ENCODE measurements at places on chromosomes 12 and 14. TPM values are rescaled to one million over a fixed set of nuclear protein-coding genes. Genes with fewer than 3 reads are reported as not detected.

GRCh38 chr14:44653641-44654040, 146.6 kb upstream of the FSCB start:
- DNase-seq, result no peak

- DNase-seq, result no peak
These were observed 1.6 kb upstream of the C1S start for GRCh38 chr12:7058850-7059395.

DNA sequence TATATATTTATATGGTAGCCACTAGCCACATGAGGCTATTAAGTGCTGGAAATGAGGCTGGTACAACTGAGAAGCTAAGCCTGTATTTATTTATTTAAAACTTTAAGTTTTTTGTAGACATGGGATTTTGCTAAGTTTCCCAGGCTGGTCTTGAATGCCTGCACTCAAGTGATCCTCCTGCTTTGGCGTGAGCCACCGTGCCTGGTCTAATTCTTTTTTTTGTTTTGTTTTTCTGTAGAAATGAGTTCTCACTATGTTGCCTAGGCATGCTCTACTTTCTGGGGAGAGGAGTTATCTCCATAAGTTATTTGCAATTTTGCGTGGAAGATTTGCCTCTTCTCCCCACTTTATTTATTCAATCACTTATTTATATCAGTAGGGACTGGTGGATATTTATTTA, 4.8 kb upstream of the SNRNP35 start:
- no peak for DNase-seq

DNA sequence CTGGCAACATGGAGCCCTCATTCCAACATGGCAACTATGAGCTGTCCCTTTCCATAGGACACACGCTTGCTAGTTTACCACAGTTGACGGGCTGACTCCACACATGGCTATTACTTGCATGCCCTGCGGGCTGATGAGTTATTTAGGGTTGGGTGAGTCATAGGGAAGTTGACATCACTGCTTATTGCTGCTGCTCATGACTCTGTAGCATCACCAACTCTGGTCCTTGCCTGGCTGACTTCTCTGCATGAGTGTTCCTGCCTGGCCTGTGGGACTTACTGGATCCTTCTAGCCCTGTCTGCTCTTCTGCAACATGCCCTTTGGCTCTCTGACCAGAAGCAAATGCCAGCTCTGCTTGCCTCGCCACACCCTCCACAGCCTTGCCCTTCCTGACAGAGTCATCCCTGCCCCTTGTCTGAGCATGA, 199.5 kb downstream of the ANO6 start:
- DNase-seq, result no peak

DNA sequence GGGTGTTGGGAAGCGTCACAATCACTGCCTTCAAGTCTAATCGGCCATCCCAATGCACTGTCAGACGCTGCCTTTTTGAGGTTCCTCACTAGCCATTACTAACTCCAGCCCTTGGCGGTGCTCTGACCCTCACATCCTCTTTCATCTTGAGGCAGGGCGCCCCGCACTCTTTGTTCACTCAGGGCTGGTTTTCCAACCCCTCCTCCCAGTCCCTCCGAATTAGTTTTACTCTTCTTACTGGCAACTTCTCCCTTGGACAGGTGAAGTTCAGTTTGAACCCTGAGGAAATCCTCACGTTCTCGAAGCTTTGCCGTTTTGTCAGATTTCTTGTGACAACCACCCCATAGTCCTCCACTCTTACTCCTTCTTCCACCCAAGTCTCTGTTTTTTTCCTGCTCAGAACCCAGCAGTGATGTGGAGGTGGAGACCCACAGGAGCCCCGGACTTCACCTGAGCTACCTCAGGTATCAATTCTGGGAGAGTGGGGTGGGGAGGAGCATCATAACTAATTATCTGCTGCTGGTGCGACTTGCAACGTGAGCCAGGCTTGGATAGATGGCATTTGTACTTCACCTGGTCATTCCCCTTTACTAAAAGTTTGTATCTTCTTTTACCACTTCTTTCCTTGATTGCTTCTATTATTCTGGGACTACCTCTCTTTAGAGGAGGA, 757 bp downstream of the ZC3H10 start:
- DNase-seq, result no peak

DNA sequence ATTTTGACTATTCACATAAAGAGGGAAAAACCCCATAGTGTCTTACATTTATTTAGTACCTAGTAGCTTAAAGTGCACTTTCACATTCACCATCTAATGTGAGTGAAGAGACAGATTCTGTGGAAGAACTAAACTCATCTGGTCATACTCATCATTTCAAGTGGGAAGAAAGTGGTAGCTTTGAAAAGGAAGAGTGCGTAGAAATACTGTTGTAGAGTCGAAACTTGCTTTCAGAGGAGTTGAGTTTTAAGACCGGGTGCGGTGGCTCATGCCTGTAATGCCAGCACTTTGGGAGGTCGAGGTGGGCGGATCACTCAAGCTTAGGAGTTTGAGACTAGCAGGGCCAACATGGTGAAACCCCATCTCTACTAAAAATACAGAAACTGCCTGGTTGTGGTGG, 222.2 kb downstream of the ERC1 start:
- no peak for DNase-seq

- no peak for DNase-seq
These were observed 83.8 kb downstream of the DIO2 start for GRCh38 chr14:80127466-80127865.

GRCh38 chr12:91914701-91915100, 230.9 kb downstream of the BTG1 start:
- no peak for DNase-seq

- peak; percentile 18 for DNase-seq
These were observed 4.4 kb downstream of the SUSD6 start for GRCh38 chr14:69615496-69616407.

- no peak for DNase-seq
These were observed 7.1 kb downstream of the RHOF start for GRCh38 chr12:121786440-121786825.

- no peak for DNase-seq
These were observed 984.8 kb downstream of the TMEM121 start for GRCh38 chr14:106511006-106511799.

DNA sequence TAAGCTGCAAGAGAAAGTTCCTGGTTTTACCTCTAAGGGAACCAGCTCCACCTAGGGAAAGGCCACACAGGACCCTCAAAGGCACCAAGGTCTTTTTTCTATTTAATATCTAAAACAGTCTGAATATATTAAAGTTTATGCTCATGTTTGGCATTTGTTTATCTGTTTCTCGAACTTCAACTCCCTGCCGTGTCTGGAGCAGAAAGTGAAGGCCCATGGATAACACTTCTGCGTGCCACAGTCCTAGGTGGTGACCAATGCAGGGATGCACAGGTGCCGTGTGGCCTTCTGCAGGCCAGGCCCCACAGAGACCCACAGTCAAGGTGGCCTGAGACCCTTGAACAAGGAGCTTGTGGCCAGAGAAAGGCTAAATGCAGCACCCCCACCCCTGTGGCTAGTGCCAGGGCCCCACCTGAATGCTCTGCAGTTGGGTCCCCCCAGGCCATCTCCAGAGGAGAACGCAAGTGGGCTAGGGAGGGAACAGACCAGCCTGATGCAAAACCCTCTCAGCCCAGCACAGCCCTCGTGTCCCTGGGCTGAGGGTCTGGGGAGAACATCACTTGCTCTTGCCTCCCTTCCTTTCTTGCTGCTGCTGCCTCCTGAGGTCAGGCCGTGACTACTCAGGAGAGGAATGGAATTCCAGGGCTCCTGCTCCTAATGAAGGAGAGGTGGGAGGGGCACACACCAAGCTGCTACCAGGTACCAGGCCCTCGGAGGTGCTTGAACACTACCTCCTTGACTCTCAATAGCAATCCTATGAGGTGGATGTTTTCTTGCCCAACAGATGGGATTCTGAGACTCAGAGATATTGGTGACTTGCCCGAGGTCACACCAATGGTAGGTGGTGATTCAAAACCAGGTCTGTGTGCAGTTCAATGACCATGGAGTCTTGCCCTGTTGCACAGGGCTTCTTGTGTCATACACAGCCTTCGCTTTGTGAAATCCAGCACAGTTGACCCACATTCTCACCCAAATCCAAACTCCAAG, 45.4 kb downstream of the PSMA6 start:
- DNase-seq, result no peak

DNA sequence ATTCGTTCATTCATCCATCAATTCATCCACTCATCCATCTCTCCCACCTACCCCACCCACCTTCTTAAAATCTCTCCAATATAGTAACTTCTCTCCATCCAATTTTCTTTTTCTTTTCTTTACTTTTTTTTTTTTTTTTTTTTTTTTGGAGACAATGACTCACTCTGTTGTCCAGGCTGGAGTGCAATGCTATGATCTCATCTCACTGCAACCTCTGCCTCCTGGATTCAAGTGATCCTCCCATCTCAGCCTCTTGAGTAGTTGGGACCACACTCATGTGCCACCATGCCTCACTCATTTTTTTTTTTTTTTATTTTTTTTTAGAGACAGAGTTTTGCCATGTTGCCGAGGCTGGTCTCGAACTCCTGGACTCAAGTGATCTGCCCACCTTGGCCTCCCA, 118.4 kb downstream of the SUDS3 start:
- DNase-seq, result no peak

DNA sequence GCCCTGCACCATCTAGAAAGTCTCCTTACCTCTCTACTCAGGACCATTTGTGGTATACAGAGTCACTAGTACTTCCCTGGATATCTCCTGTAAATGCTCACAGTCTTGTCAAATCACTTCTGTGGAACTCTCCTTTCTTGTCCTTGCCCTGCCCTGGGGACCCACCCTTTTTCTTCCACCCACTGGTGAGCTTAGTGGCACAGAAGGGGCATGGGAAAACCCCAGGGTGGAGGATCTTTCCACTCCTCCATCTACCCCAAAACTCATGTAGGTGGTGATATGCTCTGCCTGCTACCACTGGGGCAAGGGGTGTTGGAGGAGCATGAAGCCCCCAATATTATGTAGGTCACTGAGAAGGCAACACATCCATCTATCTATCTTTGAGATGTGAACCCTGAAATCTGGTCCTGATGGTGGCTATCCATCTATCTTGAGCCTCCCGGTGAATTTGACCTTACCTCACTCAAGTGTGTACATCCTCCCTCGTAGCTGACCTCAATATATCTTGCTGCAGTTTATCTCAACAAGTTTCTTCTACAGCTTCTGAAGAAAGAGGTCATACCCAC, 943 bp downstream of the TESPA1 start:
- no peak for DNase-seq

DNA sequence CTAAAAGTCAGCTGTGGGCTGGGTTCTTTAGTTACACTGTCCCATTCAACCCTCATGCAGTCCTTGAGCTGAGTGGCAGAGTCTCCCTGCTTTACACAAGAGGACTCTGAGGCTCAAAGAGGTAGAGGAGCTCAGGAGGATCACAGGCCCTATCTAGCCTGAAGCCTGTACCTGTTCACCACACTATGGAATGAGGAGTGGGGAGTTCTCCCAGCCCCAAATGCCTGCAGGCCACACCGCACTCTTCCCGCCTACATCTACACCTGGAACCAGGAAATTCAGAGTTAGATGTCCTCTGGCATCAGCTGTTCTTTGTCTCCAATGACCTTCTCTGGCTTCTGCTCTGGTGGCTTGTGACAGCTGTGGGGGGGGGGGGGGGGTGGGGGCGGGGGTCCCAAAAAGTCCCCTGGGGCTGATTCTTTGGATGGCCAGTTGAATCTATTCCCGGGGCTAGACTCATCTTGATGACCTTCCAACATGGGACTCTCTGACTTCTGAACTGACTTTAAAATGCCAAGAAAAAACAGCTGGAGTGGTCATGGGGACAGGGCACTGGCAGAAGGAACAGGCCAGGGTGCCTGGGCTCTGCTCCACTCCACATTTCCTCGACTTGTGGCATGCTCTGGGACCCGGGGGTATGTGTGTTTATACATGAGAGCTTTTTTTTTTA, 30.6 kb downstream of the RIN3 start:
- no peak for DNase-seq

- no peak for DNase-seq
These were observed 104.0 kb upstream of the PWP1 start for GRCh38 chr12:107581619-107582015.

GRCh38 chr14:20198991-20199390, 8.3 kb downstream of the OR11G2 start:
- no peak for DNase-seq

GRCh38 chr14:66249544-66249943, 236.6 kb upstream of the CCDC196 start:
- peak; percentile 12 for DNase-seq

DNA sequence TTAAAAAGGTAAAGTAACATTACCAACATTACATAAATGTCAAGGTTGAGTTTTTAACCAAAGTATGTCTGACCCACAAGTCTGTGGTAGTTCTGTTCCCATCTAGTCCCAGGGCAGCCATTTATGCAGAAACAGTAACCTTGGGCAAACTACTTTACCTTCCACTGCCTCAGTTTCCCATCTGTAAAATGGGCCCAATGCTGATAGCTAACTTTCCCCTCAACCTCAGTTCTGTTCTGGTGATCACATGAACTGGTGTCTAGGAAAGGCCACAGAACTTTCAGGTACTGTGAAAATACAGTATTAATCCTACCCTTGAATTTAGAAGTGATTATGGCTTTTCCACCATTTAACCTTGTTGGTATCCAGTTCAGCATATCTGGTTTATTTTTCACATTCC, 113.6 kb downstream of the ZFP36L1 start:
- DNase-seq, result no peak

GRCh38 chr12:125687820-125688219, 622.6 kb downstream of the AACS start:
- no peak for DNase-seq

DNA sequence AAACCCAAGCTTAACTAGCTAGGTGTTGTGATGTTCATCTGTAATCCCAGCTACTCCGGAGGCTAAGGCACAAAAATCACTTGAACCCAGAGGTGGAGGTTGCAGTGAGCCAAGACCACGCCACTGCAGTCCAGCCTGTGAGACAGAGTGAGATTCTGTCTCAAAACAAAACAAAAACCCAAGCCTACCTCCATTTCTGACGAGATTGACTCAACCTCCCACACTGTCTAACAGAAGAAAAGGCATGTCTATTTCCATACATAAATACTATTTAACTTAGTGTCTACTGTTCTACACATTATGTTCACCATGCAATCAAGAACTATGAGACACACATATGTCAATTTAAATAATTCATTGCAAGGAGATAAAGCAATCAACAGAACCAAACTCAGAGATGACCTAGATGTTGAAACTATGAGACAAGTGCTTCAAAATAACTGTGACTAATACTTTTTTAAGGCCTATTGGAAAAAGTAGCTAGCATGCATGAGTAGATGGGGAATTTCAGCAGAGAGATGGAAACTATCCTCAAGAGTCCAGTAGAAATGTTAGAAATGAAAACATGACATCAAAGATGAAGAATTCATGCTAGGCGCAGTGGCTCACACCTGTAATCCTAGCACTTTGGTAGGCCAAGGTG, 75.9 kb upstream of the DHRS4 start:
- no peak for DNase-seq

- no peak for DNase-seq
These were observed 34.0 kb upstream of the AP4S1 start for GRCh38 chr14:30991408-30991807.

The DTD2 gene
- total RNA-seq, result 19.2 TPM

The OAS3 gene
- total RNA-seq, result 13.9 TPM

The RFX4 gene
- not detected for total RNA-seq

The NYNRIN gene
- 16.1 TPM for total RNA-seq

The CCT2 gene
- 115 TPM for total RNA-seq

The TMEM117 gene
- total RNA-seq, result 3.3 TPM

The CCDC38 gene
- total RNA-seq, result not detected

The FAIM2 gene
- 0.57 TPM for total RNA-seq

The ATF1 gene
- total RNA-seq, result 28.5 TPM

The ADCY6 gene
- 33.4 TPM for total RNA-seq

The SLC6A15 gene
- 0.34 TPM for total RNA-seq

The KIF26A gene
- total RNA-seq, result 6.5 TPM

The TAS2R20 gene
- total RNA-seq, result 1.7 TPM

The NOVA1 gene
- total RNA-seq, result 3.2 TPM
